ENCODE measurements at places on chromosomes 7 and 10. TPM values are rescaled to one million over a fixed set of nuclear protein-coding genes. Genes with fewer than 3 reads are reported as not detected.

The JCAD gene
- total RNA-seq, result 40.7 TPM

The CALHM1 gene
- not detected for total RNA-seq

The ASAH2 gene
- total RNA-seq, result 0.12 TPM

The GOLGA7B gene
- under 0.01 TPM for total RNA-seq

The DNAJB9 gene
- total RNA-seq, result 22.9 TPM

The CRHR2 gene
- not detected for total RNA-seq

The ZPBP gene
- total RNA-seq, result not detected

The FAM237B gene
- total RNA-seq, result not detected

The AGFG2 gene
- total RNA-seq, result 14.2 TPM

The IL6 gene
- 20.2 TPM for total RNA-seq

The GPR15LG gene
- not detected for total RNA-seq

The EBF3 gene
- total RNA-seq, result 2.7 TPM

The POLR2J gene
- total RNA-seq, result 18.2 TPM

Data from hair follicle dermal papilla cell (primary cell).